Renal pelvis (tissue), 12 donors: ENCODE measurements at places on chromosomes 3 and 15. TPM values are rescaled to one million over a fixed set of nuclear protein-coding genes. Genes with fewer than 3 reads are reported as not detected.

GRCh38 chr3:147159141-147159540, 247.2 kb downstream of the ZIC4 start:
- no peak for DNase-seq

DNA sequence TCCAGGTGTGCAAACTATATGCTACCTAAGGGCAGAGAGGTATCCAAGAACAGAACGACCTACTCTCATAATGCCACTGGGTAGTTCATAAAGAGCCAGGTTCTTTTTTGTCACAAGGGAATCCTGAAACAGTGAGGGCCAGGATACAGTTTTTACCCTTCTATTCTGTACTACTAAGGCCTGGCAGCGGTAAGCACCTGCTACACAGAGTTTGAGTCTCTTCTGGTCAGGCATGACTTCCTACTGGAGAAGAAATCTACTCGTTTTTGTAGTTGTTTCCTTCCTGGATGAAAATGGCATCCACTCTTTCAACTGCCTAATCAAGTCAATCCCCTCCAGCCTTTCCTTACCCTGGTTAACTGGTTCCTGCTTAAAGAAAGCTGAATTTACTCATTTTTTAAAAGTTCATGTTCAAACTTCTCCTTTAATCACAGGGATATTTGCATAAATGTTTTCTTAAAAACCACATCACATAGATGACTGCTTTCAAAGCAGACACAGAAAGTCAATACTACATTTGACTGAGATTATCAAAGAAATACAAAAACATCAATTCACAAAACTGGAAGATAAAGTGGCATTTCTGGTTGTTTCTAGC, 40.0 kb downstream of the MAP4 start:
- no peak for DNase-seq

DNA sequence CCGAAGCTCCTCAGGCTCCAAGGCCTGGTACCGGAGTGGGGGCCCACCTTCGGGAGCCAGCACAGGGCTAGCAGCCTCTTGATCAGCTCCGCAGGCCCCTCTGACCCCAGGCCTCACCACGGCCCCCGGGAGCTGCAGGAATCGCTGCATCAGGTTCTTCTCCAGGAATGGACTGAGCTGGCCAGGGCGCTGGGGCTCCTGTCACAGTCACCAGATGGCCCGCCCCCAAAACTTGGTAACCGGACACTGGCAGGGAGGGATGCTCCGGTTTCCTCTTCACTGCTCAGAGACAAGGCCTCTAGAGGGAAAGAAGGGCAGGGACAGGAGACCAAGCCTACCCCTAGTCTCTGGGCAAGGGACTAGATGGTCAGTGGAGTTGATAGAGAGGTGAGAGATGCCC, 9.9 kb downstream of the AP3B2 start:
- no peak for DNase-seq

The NPHP3 gene
- 32.8 TPM for polyA plus RNA-seq
